ENCODE measurements at places on chromosomes 5 and 9. TPM values are rescaled to one million over a fixed set of nuclear protein-coding genes. Genes with fewer than 3 reads are reported as not detected.

Gene SCAI
- 1.5 TPM for polyA plus RNA-seq

Gene SLC1A1
- polyA plus RNA-seq: 0.94 TPM

Gene FAM169A
- 0.25 TPM for polyA plus RNA-seq

Gene HMCN2
- polyA plus RNA-seq: 6.2 TPM

Gene PCDHA13
- polyA plus RNA-seq: not detected

Gene IFNK
- not detected for polyA plus RNA-seq

Gene PCDHGB3
- 5.1 TPM for polyA plus RNA-seq

Gene SPATA31C1
- polyA plus RNA-seq: not detected

Gene ERP44
- 19.5 TPM for polyA plus RNA-seq

Gene IFNE
- polyA plus RNA-seq: not detected

Gene ARL14EPL
- not detected for polyA plus RNA-seq

Gene C5orf58
- not detected for polyA plus RNA-seq

Gene SPATA31A7
- not detected for polyA plus RNA-seq

Gene IL4
- polyA plus RNA-seq: not detected

Gene HK3
- polyA plus RNA-seq: 4.5 TPM

Gene TMEM250
- polyA plus RNA-seq: 9.7 TPM

Gene CTNNAL1
- 42.7 TPM for polyA plus RNA-seq

GRCh38 chr5:173530547-173530946 is 85.9 kb downstream of the BOD1 start:
- DNase-seq: no peak

DNA sequence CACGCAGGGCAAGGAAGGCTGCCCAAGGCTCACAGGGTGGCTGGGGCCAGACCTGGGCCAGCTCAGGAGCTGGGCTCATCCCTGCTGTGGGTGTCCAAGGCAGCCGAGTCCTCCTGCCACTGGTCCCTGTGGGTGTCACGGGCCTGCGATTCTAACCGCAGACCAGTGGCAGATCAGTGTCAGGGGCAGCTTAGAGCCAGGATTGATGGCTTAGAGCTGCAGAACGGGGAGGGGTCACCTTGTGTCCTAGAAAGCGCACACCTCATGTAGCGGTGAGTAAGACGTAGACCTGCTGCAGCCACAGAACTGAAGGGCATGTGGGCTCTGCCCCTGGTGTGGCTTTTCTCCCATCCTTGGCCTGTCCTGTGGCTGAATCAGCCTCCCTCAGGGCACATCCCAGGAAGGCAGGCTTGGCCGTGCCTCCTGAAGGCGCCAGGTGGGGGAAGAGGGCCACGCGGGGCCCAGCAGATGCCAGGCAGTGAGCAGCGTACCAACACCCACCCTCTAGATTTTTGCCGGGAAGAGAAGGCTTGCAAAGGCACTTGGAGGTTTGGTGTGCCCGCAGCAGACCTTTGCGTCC is 78.3 kb upstream of the FCN2 start:
- no peak for DNase-seq

- DNase-seq: no peak
Measured at GRCh38 chr5:39422036-39422606, 2.7 kb downstream of the DAB2 start.

GRCh38 chr9:76891874-76892273 is 14.0 kb downstream of the PRUNE2 start:
- DNase-seq: no peak

- DNase-seq: no peak
Measured at GRCh38 chr5:133938039-133938821, 30.2 kb downstream of the C5orf15 start.

DNA sequence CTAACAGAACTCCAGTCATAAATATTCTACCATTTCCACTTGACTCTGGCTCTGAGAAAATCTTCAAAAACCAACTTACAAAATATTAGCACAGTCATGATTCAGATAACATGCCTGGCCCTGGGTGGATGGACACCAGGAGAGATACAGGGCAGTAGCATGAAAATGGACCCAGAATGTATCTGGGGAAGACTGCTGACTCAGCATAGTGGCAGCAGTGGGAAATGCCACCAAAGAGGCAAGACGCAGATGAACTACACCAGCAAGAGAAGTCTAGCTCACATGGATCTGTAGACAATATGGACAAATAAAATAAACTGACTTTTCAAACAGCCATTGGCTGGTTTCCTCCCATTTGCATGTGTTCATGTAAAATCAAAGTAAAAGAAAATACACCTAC is 359.8 kb downstream of the SEMA5A start:
- DNase-seq: no peak

- no peak for DNase-seq
Measured at GRCh38 chr5:139524940-139525585, 36.1 kb upstream of the UBE2D2 start.

GRCh38 chr5:140480310-140481014 is 67.0 kb upstream of the EIF4EBP3 start:
- DNase-seq: no peak

DNA sequence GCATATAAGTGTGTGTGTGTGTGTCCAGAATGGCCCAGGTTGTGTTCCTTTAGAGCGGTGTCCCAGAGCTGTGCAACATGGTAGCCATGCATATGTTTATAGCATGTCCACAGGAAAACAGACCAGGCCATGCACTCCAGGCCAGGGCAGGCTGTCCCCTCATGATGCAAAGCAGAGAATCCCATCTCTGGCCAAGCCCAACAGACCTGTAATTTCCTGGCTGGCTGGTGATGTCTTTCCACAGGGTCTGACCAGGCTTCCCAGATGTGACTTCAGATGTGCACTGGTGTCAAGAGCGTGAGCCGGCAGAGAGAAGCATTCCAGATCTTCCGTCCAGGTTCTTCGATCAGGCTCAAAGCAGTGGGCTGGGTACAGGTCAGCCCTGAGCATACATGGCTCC is 21.1 kb upstream of the TCF7 start:
- DNase-seq: no peak

DNA sequence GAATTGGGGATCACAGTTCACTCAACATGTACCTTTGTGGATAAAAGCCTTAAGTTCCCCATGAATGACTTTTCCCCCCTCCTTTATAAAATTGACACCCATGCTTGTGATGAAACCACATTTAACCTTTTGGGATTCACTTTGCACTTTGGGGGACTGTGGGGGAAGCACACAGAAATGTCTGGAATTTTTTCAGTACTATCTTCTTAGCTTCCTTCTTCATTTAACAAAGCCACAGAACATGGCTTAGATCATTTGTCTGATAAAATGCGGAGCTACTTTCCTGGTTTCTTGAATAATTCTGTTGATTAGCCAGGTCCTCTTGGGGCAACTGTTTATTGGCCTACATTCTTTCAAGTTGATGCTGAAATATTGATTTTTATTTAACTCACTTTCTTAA is 29.9 kb downstream of the TNFSF15 start:
- no peak for DNase-seq

- DNase-seq: no peak
Measured at GRCh38 chr5:95846554-95847260, 24.2 kb upstream of the GLRX start.

- DNase-seq: no peak
Measured at GRCh38 chr9:80076162-80076561, 504.4 kb downstream of the TLE4 start.

DNA sequence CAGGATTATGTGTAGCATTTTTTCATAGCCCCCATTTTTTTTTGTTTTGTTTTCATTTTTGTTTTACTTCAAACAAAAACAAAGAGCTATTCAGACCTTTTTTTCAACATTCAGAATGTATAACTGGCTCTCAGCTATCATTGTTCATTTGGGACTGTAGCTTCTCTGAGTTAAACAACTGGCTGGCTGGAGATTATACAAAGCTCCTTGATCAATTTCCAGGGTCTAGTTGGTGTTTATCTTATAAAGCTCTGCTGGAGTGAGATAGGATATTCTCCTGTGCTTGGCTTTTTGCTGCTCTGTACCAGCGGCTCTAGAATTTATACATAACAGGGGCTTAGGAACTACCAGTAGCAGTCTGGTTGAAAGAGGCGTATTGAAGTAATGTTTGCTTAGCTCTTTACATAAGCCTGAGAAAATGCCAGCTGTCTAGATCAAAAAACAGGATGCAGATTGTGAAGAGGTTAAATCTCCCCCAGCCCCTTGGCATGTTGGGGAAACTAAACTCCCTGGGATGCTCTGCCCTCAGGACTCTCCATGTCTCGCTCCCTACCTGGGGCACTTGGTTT is 15.2 kb downstream of the GARNL3 start:
- DNase-seq: no peak

DNA sequence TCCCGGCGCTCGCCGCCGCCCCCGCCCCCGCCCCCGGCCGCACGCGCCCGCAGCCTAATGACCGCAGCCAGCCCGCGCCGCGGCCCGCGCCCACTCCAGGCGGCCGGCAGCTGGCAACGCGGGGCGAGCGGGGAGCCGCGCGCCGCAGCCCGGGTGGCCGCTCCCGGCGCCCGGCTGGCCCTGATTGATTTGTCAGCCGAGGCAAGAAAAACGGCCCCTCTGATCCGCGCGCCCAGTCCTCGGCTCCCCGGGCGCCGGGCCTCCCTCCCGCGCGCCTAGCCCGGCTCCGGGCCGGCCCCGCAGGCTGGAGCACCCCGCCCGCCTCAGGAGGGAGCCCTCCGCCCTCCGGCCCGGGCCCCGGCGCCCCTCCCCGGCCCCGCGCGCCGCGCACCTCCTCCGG is 11.9 kb upstream of the LHX2 start:
- no peak for DNase-seq

GRCh38 chr9:132647806-132648205 is 22.0 kb downstream of the DDX31 start:
- DNase-seq: no peak

GRCh38 chr9:5448016-5448415 is 2.3 kb upstream of the CD274 start:
- no peak for DNase-seq

- no peak for DNase-seq
Measured at GRCh38 chr5:120817044-120817985, 353.2 kb downstream of the PRR16 start.

DNA sequence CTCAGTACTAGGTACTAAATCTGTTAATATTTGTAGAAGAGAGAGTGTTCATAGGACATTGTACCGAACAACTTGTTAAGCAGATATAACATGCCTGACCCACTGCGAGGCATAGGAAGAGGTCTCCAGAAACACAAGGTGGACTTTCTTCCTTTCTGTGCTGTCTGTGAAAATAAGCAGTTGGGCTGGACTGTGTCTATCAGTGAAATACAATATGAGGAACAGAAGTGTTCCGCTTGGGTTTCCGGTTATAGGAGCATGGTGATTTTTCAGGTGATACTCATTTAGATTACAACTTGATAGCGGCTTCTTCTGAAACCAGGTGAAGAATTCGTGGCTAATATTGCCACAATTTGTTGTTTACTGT is 60.9 kb upstream of the TLR4 start:
- no peak for DNase-seq

GRCh38 chr5:1748845-1749244 is 50.8 kb downstream of the MRPL36 start:
- no peak for DNase-seq

- no peak for DNase-seq
Measured at GRCh38 chr9:17928228-17928627, 349.4 kb downstream of the SH3GL2 start.

- DNase-seq: peak; percentile 55
Measured at GRCh38 chr5:170307575-170308465, 10.2 kb upstream of the LCP2 start.

- DNase-seq: no peak
Measured at GRCh38 chr9:26013199-26013598, 335.0 kb upstream of the TUSC1 start.

GRCh38 chr5:150556859-150557508 is 49.1 kb downstream of the NDST1 start:
- DNase-seq: no peak

DNA sequence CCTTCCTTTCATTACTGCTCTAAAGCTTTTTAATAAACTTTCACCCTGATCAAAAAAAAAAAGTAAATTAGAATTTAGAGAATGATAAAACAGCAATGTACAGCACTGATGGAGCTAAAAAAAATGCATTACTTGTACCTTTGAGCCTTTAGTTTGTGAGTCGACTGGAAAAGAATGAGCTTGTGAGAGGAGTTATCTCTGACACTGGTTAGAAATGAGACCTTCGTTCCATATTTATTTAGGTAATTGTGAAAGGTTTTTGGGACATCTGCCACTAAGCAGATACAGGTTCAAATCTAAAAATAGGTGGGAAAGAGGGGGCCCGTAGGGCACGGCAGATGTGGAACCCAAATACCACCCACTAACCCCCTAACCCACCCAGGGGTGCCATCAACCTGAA is 376.8 kb downstream of the ICE1 start:
- no peak for DNase-seq

DNA sequence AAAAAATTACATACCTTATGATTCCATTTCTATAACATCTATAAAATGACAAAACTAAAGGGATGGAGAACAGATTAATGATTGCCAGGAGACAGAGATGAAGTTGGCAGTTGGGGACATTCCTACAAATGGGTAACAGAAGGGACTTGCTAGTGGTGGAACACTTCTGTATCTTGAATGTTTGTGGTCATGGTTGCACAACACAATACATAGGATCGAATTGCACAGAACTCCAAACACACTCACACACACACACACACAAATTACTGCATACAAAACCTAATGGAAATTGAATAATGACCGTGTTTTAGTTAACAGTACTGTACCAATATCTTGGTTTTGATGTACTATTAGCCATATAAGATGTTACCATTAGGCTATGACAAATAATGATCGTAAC is 330.7 kb upstream of the POU5F2 start:
- no peak for DNase-seq

GRCh38 chr5:154166901-154167791 is 23.4 kb upstream of the GALNT10 start:
- DNase-seq: no peak

DNA sequence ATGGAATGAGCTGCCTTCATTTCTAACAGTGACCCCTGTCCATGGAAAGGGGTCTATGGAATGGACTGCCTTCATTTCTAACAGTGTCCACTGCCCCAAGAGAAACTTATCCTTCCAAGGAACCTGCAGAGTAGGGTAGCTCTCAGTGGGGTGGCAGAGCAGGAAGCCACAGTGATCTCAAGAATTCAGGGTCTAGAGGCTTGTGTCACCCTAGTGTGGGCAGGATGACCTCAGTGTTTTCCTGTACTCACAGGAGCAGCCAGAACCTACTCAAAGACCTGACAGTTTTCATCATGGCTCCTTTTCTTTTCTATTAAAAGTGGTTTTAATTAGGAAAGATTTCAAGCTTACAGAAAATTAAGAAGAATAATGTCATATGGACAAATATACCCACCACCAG is 27.5 kb downstream of the SEC61B start:
- DNase-seq: no peak

- no peak for DNase-seq
Measured at GRCh38 chr5:93017849-93018248, 563.2 kb downstream of the NR2F1-AS1 start.

DNA sequence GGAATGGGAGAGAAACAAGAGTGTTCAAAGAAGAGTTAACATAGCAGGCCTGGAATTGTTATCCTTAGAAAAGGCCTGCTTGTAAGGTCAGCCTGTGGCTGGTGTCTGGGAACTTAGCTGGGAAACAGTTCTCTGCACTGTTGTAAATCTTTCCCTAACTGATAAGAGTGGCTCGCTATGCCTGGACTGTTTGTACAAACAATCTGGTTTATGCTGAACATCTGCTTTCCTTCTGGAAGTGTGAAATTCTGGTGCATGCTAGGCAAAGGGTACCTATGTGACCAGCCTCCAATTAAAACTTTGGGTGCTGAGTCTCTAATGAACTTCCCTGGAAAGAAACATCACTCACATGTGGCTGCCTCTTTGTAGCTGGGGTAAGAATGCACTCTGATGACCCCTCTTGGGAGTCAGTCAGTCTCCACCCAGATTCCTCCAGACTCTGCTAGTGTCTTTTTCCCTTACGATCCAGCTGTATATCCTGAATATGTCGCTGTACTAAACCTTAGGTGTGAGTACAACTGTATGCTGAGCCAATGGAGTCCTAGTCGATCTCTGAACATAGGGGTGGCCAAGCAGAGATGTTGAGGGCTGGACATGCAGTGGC is 16.5 kb downstream of the SPARC start:
- no peak for DNase-seq
